Activated T-helper 2 cell treated with anti-CD3 and anti-CD28 coated beads, Interferon-gamma antibody, Interleukin-2, Interleukin-4, amounts not matched to agents 10 μg/mL and 5 μg/mL and 100 μg/mL, durations not matched to agents 14 hours and 24 hours and 36 hours (primary cell): ENCODE measurements at places on chromosomes 1 and 21.

DNA sequence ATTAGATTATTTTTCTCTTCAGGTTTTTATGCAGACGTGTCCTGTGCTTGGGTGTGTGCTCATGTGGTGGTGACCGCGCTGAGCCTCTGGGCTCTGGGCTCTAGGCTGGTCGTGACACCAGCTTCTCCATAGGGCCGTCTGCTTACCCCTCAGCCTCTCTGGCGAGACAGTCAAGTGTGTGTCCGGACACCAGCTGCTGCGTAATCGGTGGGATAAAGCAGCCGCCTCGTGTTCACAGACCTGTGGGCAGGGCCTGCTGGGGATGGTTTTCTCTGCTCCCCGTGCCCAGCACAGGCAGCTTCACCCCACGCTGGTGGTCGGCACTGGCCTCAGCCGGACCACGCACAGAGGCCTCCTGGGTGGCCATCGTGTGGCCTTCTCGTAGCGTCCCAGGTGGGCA, 33.6 kb upstream of the DIP2A start:
- no peak for DNase-seq

DNA sequence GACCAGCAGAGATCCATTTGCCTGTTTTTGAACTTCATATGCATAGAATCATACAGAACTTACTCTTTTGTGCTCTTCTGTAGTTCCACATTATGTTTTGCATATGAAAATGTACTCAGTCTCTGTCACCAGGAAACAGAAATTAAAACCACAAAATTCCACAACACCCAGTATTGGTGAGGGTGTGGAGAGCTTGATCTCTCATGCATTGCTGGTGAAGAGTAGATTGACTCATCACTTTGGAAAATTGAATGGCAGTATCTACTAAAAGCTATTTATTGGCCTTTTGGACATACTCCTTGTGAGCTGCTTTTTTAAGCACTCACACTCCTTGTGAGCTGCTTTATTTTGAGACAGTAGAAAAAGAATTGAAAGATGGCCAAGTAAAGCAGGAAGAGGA, 43.3 kb downstream of the VTCN1 start:
- DNase-seq = no peak

DNA sequence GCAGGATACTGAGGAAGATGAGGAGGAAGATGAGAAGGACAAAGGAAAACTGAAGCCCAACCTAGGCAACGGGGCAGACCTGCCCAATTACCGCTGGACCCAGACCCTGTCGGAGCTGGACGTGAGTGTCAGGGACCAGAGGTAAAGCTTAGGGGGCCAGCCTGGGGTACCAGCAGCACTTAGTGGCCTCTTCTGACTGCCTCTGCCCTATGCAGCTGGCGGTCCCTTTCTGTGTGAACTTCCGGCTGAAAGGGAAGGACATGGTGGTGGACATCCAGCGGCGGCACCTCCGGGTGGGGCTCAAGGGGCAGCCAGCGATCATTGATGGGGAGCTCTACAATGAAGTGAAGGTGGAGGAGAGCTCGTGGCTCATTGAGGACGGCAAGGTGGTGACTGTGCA, 17.6 kb downstream of the KDF1 start:
- DNase-seq = no peak

DNA sequence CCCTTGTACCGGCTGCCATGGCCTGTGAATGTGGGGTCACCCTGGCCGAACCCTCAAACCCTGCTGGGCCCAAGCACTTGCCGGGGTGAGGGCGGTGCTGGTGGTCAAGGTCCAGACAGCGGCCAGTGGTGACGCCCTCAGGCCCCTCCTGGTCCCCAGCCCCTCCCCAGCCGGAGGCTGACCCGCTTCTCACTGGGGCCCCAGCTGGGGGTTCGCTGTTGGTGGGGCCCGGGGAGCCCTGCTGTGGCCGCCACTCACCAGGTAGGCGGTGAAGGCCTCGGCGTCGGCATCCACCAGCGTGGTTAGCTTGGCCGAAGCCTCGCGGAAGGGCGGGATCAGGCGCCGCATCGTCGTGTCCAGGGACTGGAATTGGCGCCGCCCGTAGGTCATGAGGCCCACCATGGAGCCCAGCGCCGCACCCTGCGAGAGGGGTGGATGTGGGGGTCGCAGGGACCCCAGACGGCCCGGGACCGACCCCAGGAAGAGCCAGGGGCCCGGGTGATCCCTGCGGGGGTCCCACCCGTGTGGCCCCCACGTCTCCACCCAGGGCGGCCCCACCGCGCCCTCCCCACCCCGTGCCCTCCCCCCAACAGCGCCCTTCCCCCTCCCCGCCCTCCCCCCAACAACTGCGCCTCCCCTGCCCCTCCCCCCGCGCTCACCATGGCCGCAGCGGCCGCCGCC, 10.1 kb downstream of the FTCD start:
- no peak for DNase-seq

DNA sequence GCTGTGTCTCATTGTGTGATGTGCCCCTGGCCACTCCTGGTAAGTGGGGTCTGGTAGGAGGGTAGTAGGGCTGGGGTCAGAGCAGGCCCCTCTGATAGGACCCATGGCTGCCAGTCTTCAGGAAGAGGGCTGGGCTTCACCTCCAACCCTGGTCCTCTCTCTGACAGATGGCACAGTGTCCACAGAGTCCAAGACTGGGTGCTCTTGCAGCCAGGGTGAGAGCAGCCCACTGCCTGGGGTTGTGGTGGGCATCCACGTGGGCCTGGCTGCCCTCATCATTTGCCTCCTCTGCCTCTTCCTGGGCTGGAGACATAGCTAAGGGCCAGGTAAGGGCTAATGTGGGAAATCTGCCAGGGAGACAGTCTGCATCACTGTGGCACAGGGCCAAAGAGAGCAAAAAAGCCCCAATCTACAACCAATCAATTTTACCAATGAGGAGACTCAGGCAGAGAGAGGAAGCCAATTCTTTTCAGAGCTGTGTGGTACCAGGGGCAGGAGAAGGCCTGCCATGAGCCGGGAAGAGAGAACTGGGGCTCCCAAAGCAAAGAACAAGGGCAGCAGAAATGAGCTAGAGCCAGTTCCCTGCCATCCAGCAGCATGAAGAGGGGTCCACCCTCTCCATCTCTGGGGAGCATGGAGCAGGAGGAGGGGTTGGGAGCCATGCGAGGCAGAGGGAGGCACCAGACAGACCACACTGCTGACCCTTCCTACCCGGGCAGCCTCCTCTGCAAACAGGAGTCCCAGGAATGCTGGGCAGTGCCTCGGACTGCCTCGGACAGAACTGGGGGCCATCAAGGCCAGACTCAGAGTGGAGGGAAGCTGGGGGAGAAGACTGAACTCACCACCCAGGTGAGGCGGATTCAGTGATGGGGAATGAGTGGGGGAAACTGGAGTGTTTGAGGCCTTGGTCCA, 26.8 kb downstream of the SLC27A3 start:
- no peak for DNase-seq

- DNase-seq = no peak
Measured at GRCh38 chr1:37309574-37309973, 164.8 kb upstream of the ZC3H12A start.

DNA sequence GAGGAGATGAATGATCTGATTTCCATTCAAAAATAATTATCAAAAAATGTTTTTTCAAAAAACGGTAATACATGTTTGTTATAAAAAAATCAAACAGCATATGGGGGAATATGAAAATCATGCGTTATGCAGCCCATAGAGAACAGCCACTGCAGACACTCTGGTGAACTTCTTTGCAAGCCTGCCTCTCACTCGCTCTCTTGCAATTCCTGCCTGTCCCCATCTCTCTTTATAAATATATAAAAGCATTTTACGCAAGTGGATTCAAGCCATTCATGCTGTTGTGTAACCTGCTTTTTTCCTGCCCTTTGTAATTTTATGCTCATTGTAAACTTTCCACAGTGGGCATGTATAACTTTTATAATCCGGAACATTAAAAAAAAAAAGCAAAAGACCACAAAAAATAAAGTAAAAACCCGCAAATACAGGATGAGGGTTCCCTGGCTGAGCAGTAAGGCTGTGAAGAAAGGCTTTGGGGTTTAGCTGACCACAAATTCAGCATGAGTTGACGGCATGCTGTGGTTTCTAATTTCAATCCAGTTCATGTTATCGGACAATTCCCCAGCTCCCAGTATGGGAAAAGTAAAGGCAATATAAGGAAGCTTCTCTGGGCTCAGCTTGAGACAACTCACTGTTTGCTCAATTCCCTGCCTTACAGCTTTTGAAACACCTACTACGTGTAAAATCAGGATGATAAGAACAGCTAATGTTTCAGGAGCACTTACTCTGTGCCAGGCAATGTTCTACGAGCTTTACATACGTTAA, 52.8 kb upstream of the ZBTB40 start:
- no peak for DNase-seq

DNA sequence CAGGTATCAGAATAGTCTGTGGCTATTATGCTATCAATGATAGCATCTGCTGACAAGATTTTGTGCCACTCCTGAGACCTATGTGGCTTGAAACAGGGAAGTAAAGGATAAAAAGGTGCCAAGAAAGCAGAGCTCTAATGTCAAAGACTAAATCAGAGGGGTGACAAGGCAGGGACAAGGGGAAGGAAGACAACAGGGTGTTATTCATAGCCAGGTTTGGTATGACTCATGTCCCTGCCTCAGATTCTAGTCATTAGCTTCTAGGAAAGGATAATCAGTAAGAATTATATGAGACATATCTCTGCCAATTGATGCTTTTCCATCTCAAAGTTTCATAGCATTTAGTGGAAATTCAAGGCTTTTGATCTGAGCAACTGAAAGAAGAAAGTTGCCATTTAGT, 31.8 kb upstream of the PLD5 start:
- no peak for DNase-seq

- no peak for DNase-seq
Measured at GRCh38 chr1:162035241-162035640, 11.6 kb upstream of the OLFML2B start.

DNA sequence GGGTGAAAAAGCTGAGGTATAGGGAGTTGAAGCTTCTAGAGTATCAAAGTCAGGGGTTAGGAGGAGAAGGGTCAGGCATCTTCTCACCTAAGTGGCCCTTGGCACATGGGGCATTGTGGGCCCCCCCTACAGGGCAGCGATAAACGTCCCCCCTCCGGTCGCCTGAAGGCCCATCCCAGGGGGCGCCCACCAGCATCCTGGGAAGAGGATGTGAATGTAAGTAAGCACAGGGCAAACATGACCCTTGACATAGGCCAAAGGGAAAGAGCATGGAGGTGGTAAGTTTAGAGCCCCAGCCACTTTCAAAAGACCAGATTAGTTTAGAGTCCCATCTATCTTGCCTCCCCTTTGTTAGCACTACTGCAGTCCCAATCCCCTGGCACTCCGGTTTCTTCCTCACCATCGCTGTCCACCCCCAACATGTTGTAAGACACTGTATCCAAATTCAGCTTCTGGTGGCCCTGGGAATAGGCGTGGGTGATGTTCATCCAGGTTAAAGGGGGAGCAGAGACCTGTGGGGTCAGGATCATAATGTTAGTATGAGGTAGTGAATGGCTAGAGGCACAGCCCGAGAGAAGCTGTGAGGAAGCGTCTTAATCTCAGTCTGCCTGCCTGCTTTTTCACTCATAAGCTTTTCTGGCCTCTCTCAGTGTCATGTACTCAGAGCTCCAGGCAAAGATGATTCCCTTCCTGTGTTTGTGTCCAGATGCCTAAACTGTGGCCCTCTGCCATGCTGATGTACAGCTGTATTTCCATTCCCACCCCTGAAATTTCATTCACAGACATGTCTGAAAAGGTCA, 2.7 kb downstream of the ITGA10 start:
- no peak for DNase-seq

GRCh38 chr21:17540530-17540929, 27.7 kb downstream of the CXADR start:
- no peak for DNase-seq

GRCh38 chr1:229164836-229165735, 105.8 kb upstream of the RAB4A start:
- DNase-seq = no peak

DNA sequence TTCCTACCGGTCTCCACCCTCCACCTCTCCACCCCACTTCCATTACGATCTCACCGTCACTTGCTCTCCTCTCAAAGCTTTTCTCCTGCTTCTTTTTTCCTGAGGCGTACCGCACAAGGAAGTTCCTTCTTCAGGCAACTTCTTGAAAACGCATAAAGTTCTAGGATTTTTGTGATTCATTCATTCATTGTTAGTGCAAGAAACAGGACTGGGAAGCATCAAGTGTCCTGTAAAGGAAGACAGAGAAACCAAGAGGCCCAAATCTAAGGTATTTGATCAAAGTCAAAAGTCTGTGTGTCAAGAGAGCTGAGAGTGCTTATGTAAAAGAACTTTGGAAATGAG, 1.3 kb upstream of the RCC2 start:
- DNase-seq = no peak

GRCh38 chr1:66351478-66351877, 182.5 kb upstream of the SGIP1 start:
- DNase-seq = no peak

GRCh38 chr21:28817871-28818270, 174.8 kb downstream of the LTN1 start:
- no peak for DNase-seq

- no peak for DNase-seq
Measured at GRCh38 chr1:64437453-64437852, 32.5 kb upstream of the CACHD1 start.

GRCh38 chr1:73953586-73953985, 244.4 kb downstream of the LRRIQ3 start:
- DNase-seq = no peak

GRCh38 chr1:60553730-60554129, 480.2 kb upstream of the C1orf87 start:
- DNase-seq = no peak

DNA sequence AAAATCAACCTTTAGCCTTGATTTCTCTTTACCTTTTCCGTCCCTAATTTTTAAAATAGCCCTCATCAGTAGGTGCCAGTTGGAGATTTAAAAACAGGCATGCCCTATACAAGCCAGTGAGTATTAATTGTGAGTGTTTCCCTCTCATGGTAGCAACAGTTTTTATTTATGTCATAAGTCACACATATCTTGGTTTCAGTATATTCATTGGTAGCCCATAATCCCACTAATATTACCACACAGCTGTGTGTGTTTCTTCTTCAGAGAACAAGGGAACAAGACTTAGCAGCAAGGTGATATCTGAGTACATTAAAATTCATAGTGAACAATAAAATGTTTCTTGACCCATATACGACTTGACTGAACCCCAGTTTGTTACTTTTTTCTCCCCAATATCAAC, 68.6 kb upstream of the HSPA13 start:
- no peak for DNase-seq

GRCh38 chr1:236141447-236142252, 689 bp upstream of the GPR137B start:
- DNase-seq = no peak

GRCh38 chr21:21188513-21189195, 190.4 kb downstream of the NCAM2 start:
- no peak for DNase-seq
